ENCODE measurements at places on chromosomes 12 and 14.
A peak's percentile ranks its signal among the peaks of the same experiment; 100 is the strongest.

GRCh38 chr14:25837551-25837965 is 760.3 kb downstream of the NOVA1 start:
- DNase-seq = no peak

GRCh38 chr14:54881761-54882401 is 20.7 kb downstream of the GCH1 start:
- no peak for DNase-seq

DNA sequence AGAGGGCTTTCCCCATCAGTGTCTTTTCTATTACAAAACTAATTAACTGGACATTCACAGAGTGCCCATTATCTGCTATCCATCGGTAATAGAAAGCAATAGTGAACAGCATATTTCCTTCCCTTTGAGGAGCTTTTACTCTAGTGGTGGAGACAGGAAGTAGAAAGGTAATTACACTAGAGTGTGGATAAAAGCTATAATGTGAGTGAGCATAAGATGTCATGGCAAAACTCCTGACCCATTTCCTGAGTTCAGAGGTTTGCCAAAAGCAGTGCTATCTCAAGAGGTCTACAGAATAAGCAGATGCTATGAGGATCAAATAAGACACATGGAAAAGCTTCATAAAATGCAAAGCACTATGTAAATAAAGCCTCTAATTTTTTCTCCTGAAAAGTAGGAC is 24.0 kb downstream of the TIMELESS start:
- no peak for DNase-seq

DNA sequence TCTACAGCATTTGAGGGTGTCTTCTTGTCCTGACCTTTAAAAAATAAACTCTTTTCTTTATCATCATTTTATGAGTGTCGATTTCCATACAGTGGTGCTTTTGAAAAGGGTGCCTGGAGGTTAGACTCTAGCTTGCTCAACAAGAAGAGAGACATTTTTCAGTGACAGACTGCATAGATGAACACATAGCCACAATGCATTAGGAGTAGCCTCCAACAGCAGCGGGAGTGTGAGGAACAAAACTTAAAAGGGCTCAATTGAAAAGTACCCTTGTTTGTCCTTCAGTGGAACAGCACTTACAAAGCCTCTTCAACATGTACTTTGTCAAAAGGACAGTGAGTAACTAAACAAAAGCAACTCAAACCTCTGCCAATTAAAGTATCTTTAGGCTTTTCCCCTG is 119.3 kb downstream of the SOX5 start:
- no peak for DNase-seq

DNA sequence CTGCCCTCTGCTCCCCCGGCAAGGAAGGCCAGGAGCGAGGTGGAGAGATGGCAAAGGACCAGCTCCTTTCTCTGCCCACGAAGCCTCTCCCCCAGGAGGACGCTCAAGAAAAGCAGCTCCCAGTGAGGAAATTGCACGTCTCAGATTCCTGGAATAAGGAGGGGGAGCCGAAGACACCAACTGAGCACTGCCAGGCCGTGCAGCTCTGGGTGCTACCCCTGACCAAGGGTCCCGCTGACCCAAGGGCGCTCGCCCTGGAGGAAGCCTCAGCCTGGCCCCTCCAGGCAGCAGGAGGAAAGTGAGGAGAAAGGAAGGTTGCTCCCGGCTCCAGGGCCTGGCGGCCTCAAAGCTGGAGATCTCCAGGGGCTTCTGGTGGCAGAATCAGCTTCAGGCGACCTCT is 174.1 kb upstream of the SFSWAP start:
- no peak for DNase-seq

DNA sequence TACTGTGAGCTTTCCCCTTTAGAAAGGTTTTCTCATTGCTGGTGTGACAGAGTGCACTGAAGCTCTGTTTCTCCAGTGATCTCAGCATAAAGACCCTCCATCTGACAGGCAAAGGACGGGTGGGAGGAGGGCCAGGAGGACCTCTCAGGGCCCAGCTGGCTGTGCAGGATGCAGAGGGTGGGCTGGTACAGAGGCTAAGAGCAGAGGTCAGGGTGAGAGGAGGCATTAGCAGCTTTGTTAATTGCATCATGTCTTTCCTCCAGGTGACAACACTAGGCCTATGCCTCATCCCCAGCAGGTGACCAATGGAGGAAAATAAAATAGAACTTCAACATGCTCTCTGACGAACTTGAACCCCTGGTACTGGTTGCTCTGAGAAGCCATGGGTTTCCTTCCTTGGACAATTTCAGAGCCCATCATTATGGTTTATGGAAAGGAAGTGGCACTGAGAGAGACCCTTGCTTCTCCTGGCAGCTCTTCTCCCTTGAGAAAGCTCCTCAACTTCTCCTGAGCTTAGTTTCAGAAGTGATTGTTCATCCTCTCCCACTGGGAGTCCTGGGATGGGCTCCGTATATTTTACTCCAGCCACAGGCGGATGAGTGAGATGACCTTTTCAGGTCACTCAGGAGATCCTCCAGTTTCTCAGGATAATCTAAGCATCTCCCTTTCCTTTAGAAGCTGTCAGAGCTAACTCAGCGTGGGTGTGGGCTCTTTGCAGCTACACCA is 45.8 kb upstream of the ATP23 start:
- no peak for DNase-seq

DNA sequence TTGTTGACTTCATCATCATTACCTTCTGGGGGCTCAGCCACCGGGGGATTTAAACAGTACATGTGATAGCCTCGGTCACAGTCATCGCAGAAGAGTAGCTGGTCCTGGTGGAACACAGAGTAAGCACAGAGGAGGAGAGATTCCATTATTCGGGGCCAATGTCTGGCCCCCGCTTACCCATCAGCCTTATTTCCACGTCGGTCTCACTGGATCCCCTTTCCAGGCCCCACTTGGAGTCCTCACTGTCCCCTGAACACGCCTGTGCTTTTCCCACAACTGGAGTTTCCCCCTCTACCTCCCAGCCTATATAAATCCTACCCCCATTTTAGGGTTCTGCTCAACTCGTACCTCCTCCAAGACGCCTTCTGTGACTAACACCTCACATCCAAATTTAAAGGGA is 274.0 kb downstream of the DPF3 start:
- DNase-seq = no peak

GRCh38 chr14:91405241-91405721 is 12.3 kb downstream of the CCDC88C start:
- DNase-seq = peak; percentile 55

DNA sequence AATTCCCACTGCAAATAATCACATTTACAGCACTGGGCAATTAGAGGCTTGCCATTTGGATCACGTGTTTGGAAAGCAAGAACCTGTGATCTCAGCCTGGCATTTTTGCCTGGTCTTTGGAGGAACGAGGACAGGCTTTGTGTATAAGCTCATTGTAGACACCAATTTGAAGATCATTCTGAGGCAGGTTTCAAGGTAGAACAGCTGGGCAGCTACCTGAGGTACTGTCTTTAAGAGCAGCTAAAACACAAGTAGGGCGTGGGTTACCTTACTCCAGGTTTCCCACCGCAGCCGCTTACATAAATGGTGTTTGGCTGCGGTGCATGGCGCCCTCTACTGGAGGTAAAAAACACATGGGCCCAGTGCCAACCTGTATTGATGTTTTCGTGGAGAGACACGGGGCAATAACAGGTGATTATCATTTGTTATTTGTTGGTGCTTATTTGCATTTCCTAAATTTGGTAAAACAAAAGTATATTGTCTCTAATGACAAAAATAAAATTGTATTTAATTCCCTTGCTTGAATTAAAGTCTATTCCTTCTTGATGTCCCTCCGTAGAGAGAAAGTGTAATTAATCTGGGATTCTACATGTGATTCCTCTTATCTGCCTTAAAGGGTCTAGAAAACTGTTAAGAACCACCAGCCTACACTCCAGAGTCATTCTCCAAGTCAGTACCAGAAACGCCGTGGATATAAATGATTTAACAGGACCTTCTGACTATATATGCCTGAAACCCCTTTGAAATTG is 69.7 kb downstream of the SVOP start:
- DNase-seq = peak; percentile 67

- no peak for DNase-seq
Observed at GRCh38 chr12:71393625-71394024, 46.0 kb upstream of the LGR5 start.

DNA sequence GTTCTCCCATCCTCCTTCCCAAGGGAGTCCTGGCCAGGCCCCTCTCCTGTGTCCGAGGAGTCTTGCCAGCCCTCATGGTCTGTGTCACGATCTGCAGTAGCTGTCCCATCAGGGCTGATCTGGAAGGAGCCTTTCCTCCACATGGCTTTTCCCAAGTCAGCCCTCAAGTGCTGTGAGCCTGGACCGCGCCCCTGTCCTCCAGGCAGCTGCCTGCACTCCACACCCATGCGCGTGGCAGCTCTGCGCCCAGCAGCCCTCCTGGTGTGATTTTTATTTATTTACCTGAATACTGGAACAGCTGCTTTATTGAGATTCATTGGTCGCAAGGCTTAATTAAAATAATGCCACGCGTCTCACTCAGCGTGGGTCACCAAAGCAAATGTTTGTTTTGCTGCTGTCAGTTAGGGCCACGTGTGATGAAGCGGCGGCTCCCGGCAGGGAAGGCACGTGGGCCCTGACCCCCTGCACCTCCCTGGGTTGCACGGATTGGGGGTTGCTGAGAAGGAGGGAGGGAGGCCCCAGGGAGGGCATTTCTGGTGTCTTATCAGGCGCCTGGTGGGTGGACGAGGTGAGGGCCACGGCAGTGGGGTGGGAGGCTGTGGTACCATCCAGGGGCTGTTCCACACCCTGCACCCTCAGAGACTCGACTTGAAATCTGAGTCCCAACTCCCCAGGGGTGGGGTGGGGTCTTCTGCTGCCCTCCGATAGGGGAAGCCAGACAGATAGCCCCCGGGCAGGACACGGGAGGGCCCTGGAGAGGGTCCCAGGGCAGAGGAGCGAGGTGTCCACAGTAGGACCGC is 206.3 kb upstream of the C14orf180 start:
- no peak for DNase-seq

- DNase-seq = no peak
Observed at GRCh38 chr12:115857160-115857920, 420.2 kb downstream of the MED13L start.

DNA sequence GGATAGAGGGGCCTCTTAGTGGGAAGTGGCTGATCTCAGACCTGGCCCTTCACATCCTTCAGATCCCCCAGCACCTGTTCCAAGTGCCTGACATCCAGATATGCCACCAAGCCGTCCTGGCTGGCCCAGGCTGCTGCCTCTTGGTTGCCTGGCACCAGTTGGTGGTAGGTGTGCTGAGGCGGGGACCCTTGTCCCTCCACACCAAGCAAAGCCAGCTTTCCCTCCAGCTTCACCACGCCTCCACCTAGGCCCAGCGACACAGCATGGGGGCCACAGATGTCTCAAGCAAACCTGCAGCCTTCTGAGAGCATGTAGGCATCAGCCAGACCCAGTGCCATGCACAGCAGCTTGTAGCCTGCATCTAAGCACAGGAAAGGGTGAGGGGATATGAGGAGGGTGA is 3.5 kb upstream of the CD63 start:
- DNase-seq = no peak

GRCh38 chr12:103241184-103241583 is 254.6 kb downstream of the C12orf42 start:
- no peak for DNase-seq

DNA sequence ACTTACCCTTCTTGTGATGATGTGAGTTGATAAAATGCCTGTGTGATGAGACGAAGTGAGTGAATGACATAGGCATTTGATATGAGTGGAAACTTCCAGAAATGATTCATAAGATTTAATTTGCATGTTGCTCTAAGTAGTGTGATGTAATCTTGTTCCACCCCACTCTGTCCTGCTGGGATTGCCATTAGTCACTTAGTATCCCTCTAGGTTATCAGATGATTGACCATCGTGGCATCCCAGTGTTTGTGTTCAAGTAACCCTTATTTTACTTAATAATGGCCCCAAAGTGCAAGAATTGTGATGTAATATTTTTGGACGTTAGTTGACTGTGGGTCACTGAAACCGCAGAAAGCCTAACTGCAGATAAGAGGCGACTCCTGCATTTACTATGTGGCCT is 214.4 kb upstream of the DIO2 start:
- no peak for DNase-seq

DNA sequence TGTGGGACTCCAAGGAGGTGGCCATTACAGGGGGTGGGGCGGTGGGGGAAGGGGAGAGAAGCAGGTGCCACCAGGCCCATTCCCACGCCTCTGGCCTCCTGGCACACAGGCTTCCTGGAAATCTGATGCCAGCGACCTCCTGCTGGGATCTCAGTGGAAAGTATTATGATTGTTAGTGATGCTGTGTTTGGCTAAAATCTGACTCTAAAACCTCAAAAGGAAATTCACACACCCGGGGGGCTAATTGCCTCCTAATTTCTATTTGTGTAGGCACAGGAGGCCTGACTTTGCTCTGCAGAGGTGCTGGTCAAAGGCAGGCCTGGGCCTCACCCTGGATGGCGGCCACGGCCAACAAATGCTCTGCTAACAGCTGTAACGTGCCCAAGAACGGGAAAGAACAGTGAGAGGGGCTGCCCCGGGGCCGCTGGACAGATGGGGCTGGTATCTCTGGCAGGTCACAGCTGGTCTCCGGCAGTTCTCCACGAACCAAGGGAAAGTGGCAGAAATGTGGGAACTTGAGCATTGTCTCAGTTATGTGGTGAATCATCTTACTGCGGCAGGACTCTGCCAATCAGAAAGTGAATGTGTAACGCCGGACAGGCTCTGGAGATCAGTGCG is 14.3 kb downstream of the FAM181A start:
- DNase-seq = no peak

Measured in stimulated activated CD4-positive, alpha-beta T cell treated with anti-CD3 and anti-CD28 coated beads, Interleukin-1b, Interleukin-23, amount 100 ng/mL, for 48 hours (primary cell).